ENCODE measurements at places on chromosomes 12 and 14. TPM values are rescaled to one million over a fixed set of nuclear protein-coding genes. Genes with fewer than 3 reads are reported as not detected.

Gene ANO2
- total RNA-seq, result 16.2 TPM

Gene ANO4
- total RNA-seq, result not detected

Gene DDX47
- total RNA-seq, result 100 TPM

Gene KRT73
- total RNA-seq, result not detected

Gene EPS8
- 10.2 TPM for total RNA-seq

Gene TPPP2
- total RNA-seq, result not detected

Gene CMKLR1
- total RNA-seq, result not detected

Gene DNAI7
- total RNA-seq, result not detected

Gene SLC10A1
- total RNA-seq, result not detected

Gene KRT6B
- total RNA-seq, result not detected

Gene FAIM2
- total RNA-seq, result under 0.01 TPM

Gene IFNG-AS1
- not detected for total RNA-seq

Gene SLC25A47
- total RNA-seq, result not detected

Gene ABCC9
- 0.15 TPM for total RNA-seq

Gene IL26
- not detected for total RNA-seq

Gene TAS2R9
- not detected for total RNA-seq

Gene RAD9B
- total RNA-seq, result 0.30 TPM

Gene GDF3
- not detected for total RNA-seq

Gene ANKRD33
- 0.32 TPM for total RNA-seq

Gene CLEC4A
- not detected for total RNA-seq

Gene KRT7
- 33.4 TPM for total RNA-seq

Gene KCNK10
- total RNA-seq, result not detected

Gene MYF6
- not detected for total RNA-seq

Gene GNB3
- total RNA-seq, result 0.65 TPM

Gene PRB2
- total RNA-seq, result not detected

Gene PAWR
- 57.8 TPM for total RNA-seq

Gene ENDOU
- total RNA-seq, result not detected

Gene RASAL1
- total RNA-seq, result not detected

Gene GPR84
- not detected for total RNA-seq

Gene USP15
- total RNA-seq, result 46.4 TPM

Gene SPSB2
- 4.1 TPM for total RNA-seq

Gene PLEKHG7
- total RNA-seq, result not detected

Gene GYS2
- total RNA-seq, result not detected

Gene PLCZ1
- under 0.01 TPM for total RNA-seq

Gene CIROP
- total RNA-seq, result not detected

Gene MSI1
- total RNA-seq, result not detected

Gene SIX6
- not detected for total RNA-seq

Gene OAS1
- 15.3 TPM for total RNA-seq

Gene C3AR1
- 0.15 TPM for total RNA-seq

Gene NEUROD4
- total RNA-seq, result not detected

Gene C12orf60
- 0.97 TPM for total RNA-seq

Gene VTI1B
- total RNA-seq, result 46.1 TPM

Gene PRICKLE1
- total RNA-seq, result 6.1 TPM

Gene C14orf132
- total RNA-seq, result 3.6 TPM
